Neural crest cell (in vitro differentiated cells): ENCODE measurements at places on chromosomes 1 and 21.
A peak's percentile ranks its signal among the peaks of the same experiment; 100 is the strongest.

DNA sequence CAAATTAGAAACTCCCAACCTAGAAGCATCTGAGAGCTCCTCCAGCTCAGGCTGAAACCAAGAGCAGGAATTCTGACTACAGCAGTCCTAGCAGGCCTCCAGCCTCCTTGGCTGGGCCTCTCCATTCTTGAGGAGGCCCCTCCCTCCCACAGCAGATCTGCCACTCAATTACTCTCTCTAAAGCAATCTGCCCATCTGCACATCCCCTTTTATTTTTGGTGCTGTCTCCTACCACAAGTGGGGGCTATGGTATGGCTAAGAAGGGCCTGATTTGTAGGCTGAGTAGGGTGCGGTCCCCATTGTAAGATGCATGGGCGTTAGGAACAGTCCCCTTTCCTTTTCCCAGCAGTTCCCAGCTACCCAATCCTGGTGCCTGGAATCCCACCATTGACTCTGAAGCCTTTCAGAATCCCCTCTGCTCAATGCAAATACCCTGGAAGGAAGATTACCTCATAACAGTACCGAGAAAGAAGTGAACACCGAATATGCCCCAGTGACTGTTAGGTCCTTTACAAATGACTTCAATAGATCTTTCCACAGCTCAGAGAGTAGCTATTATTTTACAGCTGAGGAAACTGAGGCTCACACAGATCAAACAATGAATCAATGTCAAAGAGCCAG, 11.6 kb upstream of the TTC39A start:
- DNase-seq, result no peak

- DNase-seq, result no peak
These were observed 9.2 kb upstream of the PTGS2 start for GRCh38 chr1:186689376-186689775.

DNA sequence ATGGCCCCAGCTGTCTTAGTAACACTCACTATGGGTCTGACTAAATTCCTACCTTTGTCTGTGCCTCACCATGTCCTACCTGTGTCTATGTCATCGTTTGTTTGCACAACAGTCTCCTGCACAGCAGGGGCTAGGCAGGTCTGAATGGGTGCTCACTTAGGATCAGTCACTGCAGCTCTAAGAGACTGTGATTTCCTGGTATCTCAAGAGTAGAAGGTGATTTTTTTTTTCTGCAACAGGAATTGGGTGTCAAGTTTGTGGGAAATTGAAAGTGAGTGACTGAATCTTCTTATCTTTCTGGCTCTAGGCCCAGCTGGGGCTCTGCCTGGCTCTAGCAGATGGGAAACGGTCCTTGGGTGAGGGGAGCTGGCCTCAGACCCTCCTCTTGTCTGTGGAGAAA, 46.4 kb upstream of the TRABD2B start:
- no peak for DNase-seq

DNA sequence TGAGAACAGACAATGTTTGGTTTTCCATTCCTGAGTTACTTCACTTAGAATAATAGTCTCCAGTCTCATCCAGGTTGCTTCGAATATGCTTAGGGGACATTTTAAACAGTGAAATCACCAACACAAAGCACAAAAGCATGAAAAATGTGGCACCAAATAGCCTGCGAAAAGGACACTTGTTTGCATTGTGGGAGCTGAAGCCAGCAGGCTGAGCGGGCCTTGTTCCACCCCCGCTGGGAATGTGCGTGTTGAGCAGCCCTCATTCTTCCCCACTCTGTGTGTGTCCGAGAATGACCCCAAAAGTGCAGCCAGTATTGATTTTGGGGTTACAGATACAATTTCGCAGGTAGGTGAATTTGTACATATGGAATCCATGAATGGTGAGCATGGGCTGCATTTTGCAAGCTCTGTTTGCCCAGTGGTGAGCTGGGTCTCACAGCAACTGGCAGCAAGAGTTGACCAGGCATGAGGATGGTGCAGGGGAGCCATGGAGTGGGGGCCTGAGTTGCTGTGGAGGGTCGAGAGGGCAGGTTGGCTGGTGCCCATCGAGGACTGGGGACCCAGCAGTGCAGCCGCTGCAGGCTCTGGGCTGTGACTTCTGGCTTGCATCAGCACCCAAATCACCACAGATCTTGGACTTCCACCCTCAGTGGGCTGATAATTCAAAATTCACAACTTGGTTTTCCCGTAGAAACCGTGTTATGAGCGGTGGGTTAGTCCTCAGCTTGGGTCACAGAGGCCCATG, 29.4 kb downstream of the NENF start:
- DNase-seq, result no peak

- DNase-seq, result no peak
These were observed 11.3 kb downstream of the C1orf105 start for GRCh38 chr1:172431721-172432192.

GRCh38 chr1:245019910-245020486, 134.8 kb upstream of the KIF26B start:
- no peak for DNase-seq

GRCh38 chr1:42922687-42923366, 35.8 kb downstream of the SLC2A1 start:
- peak; percentile 44 for DNase-seq

DNA sequence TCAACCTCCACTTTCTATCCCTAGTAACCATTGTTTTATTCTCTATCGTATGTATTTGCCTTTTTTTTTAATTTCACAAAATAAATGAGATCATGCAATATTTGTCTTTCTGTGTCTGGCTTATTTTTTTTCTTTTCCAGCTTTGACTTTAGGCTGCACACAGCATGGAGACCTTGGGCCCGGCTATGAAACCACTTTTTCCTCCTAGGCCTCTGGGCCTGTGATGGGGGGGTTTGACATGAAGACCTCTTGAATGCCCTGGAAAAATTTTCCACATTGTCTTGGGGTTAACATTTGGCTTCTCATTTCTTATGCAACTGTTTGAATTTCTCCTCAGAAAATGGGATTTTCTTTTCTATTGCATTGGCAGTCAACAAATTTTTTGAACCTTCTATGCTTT, 100.2 kb upstream of the BTG3 start:
- DNase-seq, result no peak

- DNase-seq, result no peak
These were observed 48.1 kb downstream of the ELAPOR1 start for GRCh38 chr1:109161858-109162606.

DNA sequence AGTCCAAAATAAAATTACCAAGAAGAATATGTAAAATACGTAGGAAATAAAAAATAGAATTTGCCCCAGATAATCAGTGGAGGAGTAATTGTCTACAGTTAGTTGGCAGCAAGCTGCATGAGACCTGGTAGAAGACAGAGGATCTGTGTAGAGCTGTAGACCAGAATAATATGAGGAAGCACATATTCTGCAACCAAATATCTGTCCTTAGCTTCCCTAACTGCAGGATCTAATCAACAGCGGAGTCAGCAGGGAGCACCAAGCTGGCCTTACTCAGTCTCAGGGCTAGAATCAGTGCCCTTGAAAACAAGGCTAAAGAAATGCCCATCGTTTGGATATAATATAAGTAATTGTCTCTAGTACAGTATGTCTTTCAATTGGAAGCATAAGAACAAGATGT, 6.1 kb upstream of the GCSAML start:
- no peak for DNase-seq

DNA sequence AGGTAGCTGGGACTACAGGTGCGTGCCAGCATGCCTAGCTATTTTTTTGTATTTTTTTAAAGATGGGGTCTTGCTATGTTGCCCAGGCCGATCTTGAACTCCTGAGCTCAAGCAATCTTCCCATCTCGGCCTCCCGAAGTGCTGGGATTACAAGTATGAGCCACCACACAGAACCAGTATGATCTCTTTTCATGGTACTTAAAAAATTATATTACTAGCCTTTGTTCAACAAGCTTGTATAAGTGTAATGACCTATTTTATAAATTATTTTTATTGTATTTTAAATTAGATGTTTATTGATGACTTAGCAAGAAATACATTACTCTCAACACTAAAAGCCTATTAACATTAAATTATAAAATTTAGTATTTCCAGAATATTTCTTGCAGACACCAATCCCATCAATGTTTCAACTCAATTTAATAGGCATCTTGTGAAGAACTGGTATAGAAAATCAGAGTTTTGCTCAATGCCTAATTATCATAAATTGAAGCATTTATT, 36.0 kb upstream of the MTF2 start:
- DNase-seq, result no peak

DNA sequence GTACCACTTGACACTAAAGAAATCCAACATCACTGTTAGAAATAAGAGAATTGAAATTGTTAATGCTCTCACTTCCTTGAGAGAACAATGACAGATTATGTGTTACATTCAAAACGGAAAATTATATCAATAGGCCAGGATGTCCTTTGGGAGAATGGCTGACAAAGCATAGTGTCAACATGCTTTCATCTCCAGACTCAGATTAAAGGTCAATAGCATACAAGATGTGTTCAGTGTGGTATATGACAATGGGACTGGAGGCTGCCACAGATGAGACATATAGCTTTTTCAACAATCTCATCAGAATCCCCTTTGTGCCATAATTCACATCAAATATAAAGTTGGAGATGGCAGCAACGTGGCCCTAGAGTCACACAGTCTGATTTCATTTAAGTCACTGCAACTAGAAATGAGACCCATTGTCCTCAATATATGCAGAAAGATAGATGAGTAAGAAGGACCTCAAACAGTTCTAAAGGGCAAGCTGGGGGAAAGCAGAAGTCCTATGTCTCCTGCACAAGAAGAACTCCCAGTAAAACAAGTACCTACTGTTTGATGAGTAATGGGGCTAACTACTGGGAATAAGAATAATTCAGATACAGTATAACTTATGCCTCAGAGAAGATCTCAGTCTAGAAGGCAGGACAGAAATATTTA, 327.9 kb downstream of the TTLL7 start:
- no peak for DNase-seq

DNA sequence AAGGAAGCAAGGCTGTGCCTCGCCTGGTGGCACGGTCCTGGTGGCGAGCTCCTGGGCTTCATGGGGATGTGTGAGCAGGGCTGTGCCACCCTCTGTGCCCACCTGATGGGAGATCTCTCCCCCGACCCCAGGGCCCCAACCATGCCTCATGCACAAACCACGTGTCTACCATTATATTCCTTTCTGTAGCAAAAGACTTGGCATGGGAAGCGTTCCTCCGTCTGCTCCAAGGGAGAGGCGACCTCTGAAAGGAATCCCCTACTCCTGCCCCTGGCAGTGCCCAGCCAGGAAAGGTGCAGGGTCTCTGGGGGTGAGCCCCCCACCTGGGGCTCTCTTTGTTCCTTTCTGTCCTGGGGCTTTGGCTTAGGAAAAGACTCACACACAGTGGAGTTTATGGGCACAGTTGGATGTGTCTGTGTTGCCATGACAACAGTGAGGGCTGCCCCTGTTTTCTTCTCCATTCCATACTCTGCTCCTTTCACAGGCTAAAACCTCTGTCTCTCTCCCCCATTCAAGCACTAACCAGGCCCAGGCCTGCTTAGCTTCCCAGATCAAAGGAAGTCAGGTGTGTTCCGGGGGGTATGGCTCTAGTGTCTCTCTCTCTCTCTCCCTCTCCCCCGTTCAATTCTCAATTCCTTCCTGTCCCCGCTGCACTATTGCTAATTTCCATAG, 21.4 kb upstream of the LRRN2 start:
- no peak for DNase-seq

DNA sequence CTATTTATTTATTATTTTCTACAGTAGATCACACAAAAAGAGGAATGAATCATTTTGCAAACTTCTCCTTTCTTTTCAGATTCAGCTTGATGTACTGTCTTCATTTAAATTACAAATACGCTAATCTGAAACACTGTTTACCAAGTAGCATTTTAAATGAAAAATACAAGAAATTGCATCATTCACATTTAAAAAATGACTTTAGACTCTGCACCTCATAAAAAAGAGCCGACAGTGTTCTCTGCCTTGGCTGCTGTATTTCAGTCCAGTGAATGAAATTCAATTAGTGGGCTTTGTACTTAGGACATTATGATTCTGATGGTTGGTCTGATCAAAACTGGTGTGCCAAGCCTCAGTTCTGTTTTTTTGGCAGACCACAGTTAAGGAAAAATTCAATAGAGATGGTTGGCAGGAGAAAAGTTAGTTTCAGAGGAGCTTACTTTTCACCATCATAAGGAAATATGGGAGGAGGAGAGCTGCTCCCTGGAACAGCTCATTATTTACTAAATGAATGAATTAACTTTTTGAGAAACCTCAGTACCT, 222.4 kb upstream of the ESRRG start:
- DNase-seq, result no peak

DNA sequence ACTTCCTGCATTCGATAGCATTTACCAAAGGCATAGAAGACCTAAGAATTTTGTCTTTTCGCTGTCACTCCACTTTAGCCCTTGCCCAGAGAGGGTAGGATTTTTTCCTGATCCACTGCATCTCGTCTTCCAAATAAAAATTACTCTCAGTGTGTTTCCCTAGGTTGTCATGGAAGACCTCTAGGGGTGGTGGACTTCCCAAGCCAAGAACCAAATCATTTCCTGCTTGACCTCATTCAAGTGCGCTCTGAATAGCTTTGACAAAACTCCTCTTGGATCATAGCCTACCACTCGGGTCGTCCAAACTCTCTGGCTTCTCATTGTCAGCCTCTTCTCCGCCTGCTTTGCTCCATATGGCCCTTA, 431 bp upstream of the C1orf52 start:
- DNase-seq, result no peak

DNA sequence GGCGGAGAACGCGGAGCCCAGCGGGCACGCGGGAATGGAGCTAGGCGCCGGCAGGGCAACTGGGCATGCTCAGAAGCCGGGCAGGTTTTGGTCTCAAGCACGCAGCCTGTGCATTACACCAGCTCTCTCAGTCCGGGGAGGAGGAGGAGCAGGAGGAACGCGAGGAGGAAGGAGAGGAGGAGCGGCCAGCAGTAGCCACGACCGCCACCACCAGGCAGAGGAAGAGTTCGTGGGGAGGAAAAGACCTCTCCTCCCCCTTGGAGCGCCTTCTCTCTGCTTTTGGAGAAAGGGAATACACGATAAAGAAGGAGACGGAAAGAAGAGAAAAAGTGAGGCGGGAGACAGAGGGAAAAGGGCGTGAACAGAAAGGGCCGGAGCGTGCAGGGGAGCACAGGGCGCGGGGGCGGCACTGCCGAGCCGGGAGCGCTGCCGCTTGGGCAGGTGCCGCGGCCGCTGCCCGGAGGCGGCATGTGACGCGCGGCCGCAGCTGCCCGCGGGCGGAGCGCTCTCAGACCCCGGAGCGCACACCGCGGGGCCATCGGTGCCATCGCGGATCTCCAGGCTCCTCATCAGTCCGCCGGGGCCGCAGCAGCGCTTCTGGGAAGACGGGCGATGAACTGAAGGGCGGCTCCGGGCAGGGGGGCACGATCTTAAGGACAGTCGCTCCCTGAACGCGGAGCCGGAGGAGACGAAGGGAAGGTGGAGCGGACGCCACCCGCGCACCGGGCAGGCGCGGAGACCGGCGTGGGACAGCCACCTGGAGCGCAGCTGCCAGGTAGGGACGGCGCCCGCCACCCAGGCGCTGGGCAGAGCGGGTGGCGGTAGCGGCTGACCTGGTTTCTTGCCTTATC, at the start of gene CHRM3:
Gene CHRM3 (plus strand): TSS at position 116 of the 851 bp plus-strand sequence. CDS start 520,884 bp downstream, outside the sequence.
- peak; percentile 45 for DNase-seq

- no peak for DNase-seq
These were observed 84.2 kb downstream of the PCP4 start for GRCh38 chr21:39951183-39952101.

GRCh38 chr1:88799491-88799890, 91.9 kb downstream of the GTF2B start:
- no peak for DNase-seq

GRCh38 chr1:54110996-54111395, 41.8 kb downstream of the CDCP2 start:
- DNase-seq, result no peak

GRCh38 chr1:162011337-162012012, 12.2 kb downstream of the OLFML2B start:
- DNase-seq, result no peak
